ENCODE measurements at places on chromosomes 5 and 9. TPM values are rescaled to one million over a fixed set of nuclear protein-coding genes. Genes with fewer than 3 reads are reported as not detected.

Gene FAM78A
- 47.3 TPM for total RNA-seq

Gene SOX30
- 0.08 TPM for total RNA-seq

Gene AGXT2
- total RNA-seq: not detected

Gene ITGA1
- total RNA-seq: 28.4 TPM

Gene STKLD1
- not detected for total RNA-seq

Gene PHF24
- 0.11 TPM for total RNA-seq

Gene SHROOM1
- total RNA-seq: 4.9 TPM

Gene MLANA
- not detected for total RNA-seq

DNA sequence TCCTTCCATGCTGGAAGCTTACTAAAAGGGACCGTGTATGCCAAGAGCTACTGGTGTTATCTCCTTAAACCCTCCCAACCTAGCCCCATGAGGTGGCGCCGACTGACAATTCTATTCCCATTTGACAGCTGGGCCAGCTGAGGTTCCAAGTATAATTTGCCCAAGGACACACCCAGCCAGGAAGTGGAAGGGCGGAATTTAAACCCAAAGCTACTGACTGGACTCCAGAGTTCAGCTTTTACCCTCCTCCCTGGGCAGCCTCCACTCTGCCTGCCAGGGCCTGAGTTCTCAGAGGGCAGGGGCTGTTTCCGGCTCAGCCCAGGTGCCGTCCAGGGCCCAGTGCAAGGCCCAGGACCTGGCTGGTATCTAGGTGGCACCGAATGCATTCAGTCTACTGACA lies 71.8 kb downstream of the C9orf50 start:
- DNase-seq: no peak

- no peak for DNase-seq
Measured at GRCh38 chr5:27906481-27906880, 868.1 kb upstream of the CDH9 start.

DNA sequence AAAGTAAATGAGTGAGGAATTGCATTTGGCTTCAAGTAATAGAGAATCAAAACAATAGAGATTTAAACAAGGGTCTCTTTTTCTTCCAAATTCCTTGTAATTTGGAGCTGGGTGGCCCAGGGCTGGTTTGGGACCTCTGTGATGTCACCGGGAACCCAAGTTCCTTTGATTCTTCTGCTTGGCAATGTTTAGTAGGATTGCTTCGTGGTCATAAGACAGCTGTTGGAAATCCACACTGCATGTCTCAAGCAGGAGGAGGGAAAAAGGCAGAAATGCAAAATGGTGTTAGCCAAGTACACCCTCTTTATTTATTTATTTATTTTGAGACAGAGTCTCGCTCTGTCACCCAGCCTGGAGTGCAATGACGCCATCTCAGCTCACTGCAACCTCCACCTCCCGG lies 72.6 kb upstream of the IL12B start:
- no peak for DNase-seq

DNA sequence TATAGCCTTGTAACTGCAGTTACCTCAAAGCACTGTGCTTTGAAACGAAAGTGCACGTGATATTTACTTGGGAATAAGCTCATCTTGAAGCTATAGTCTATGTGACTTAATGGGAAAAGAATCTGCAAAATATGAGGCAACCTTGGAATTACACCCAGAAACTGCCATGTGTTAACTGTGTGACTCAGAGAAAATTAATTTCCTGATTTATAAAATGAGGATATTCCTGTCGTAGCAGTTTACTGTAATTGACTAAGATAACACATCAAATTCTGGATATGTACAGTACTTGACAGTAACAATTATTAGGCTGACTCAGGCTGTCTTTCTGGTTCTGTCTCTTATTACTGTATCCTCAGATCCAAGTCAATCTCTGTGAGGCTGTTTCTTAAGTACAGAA lies 1079.9 kb upstream of the ACO1 start:
- no peak for DNase-seq

- peak; percentile 17 for DNase-seq
Measured at GRCh38 chr5:127517110-127517479, 345 bp upstream of the PRRC1 start.

DNA sequence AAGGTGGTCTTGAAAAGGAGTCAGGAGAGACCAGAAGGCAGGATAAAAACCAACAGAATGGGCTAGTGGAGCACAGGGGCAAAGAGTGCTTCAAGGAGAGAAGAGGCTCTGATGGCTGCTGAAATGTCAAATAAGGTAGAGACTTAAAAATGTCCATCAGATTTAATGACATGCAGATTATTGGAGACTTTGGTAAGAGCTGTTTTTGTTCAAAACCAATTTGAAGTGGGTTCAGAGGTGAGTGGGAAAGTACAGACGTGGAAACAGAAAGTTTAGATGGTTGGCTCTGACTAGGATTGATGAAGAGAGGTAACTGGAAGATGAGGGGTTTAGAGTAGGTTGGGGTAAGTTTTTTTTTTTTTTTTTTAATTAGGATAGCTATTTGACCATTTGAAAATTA lies 14.1 kb downstream of the SLC25A46 start:
- no peak for DNase-seq

DNA sequence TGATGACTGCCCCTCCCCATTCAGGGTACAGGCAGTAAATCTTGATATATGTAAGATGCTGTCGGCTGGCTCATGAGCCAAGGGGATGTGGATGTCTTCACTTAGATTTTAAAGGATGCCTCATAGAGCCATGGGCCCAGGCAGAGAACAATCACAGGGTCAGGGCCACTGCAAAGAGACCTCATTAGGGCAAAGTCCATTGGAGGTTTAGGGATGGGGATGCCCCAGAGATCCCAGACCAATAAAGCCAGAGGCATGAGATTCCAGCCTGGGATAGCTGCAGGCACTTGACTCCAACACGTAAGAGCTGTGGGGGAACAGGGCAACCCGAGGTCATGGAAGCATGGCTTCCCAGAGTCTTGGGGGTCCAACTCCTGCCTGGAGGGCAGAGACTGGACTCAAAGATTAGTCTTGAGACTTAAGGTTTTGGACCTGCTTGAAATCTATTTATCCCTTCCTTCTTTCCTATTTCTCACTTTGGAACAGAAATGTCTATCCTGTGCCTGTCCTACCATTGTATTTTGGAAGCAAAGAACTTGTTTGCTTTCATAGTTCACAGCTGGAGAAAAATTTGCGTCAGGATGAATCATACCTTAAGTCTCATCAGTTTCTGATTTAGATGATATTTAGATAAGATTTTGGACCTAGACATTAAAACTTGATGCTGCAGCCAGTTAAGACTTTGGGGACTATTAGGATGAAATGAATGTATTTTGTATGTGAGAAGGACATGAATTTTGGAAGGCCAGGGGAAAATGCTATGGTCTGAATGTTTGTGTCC lies 101.3 kb upstream of the ADRA1B start:
- DNase-seq: no peak

GRCh38 chr5:80168388-80169028 lies 87.3 kb downstream of the SERINC5 start:
- no peak for DNase-seq

- DNase-seq: no peak
Measured at GRCh38 chr9:94904806-94905205, 178.3 kb downstream of the AOPEP start.

DNA sequence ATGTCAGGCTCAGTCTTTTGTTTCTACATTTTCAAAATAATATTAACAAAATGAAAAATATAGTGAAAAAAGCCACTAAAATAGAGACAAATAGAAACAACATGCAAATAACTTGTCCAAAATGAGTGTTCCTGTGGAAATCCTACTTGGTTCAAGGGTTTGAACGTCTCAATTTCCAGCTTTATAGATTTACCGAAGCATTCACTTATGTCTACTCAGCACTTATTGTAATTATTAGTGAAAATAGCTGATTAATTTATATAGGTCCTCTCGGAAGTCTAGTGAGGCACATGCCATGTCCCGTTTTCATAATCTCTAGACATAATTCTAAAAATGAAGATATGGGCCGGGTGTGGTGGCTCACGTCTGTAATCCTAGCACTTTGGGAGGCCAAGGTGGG lies 99.9 kb upstream of the NFIB start:
- DNase-seq: no peak

GRCh38 chr9:109913461-109913810 lies 133.4 kb downstream of the PALM2AKAP2 start:
- no peak for DNase-seq

DNA sequence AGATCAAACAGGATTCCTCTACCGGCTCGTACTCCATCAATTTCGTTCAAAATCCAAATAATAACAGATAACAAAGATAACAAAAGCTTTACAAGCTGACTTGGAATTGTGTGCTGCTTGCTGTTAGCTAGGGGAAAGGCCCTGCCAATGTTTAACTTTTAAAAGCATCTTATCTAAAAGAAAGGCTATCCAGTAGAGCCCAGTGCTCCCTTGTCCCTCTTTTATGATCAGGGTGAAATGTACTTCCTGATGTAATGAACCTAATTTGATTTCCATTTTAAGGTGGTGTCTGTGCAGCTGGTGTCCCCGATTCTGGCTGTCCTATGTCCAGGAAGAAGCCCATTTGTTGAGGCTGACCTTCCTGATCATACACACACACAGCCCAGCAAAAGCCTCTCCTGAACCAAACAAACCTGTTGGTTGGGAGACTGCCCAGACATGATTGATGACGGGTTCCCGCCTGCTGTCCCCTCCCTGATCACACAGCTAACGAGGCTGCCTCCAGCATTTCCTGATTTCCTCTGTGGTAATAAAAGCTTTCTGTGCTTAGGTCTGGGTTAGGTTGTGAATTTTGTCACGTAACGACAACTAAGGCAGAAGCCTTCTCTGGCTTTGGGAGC lies 54.1 kb downstream of the PWWP2A start:
- DNase-seq: no peak

DNA sequence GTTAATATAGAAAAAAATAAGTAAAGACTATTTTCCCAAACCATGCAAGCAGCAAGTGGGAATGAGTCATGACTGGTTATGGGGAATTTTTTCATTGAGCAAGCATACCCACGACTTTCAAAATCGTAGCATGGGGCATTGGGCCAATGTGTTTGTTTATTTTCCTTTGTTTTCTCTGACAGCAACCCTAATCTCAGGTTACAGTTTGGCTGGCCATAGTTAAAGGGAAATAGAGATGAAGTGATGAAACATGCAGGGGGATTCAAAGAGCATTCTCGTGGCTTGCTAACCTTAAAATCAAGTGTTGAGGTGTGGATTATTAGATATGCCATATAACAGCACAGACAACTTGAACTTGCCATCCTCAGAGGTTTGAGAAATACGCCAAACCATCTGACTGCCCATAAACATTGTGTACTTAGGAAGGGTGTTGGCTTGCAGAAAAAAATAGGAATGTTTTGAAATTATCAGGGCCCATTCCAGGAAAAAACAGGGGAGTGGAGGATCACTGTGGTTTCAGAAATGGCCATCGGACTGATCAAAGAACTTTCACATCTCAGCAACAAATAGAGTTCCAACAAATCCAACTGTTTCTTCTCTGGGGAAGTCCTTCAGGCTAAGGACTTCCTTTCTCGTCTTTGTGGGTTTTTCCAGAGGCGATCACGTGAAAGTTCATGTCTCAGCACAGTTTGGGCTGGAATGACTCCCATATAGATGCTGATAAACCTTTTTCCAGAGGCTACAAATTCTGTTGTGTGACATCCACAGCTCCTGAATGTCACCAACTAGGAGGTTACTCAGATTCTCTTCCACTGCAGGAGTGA lies 259.1 kb downstream of the SYK start:
- no peak for DNase-seq

DNA sequence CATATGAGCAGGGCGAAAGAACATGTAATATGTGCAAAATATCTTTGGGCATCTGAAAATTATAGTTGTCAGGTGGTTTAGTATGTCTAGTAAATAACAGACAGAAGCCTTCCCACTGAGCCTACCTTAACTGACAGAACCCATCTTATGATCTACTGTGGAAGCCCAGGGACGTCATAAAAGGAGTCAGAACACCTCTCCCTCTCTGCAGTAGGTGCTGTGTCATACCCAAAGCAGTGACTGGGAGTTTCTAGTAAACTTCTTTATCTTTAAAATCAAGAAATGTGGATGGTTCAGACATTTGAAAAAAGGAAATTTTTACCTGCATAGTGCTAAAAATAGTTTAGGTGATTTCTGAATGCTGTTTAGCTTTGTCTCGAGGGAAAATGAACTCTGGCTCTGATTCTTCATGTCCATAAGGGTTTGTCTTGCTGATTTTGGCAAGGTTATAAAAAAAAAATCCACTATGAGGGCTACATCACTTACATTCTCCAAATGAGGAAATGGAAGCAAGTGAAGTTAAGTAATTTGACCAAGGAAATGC lies 104.0 kb downstream of the NUDT12 start:
- DNase-seq: no peak

GRCh38 chr5:154385236-154385512 lies 60.6 kb upstream of the SAP30L start:
- no peak for DNase-seq

GRCh38 chr9:136174779-136175615 lies 29.9 kb downstream of the LHX3 start:
- no peak for DNase-seq

DNA sequence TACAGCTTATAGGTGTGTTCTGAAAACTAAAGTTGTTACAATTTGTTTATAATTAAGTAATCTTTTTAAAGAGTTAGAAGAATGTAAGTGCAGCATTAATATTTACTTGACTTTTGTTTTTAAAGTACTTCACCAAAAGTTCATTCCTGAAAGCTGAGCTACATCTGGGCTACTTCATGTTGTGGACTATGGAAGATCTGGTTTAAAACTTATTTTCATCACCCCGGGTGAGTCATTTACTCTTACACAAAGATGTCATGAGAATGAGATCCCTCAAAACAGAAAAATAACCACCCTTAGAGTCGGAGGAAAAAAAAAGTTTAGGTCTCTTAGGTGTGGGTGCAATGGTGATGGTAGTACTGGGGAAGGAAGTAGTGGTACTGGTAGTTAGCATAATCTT lies 5.1 kb downstream of the POU5F2 start:
- no peak for DNase-seq

DNA sequence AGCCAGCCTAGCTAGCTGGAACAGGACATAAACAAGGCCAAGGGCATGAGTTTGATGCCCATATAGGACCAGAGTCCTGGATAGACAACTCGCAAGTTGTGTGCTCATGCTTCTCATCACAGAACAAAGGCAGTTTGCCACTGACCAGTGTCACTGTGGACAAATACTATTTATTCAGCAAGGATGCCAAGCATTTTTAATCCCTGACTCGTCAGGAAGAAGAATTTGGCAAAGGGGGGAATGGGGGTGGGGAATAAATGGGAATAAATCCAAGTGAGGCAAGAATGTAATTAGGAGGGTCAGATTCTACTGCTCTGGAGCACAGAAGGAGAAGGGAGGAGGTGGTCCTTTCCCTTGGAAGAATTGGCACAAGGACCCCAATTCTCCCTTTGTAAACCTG lies 46.8 kb upstream of the ANKRD55 start:
- DNase-seq: no peak

DNA sequence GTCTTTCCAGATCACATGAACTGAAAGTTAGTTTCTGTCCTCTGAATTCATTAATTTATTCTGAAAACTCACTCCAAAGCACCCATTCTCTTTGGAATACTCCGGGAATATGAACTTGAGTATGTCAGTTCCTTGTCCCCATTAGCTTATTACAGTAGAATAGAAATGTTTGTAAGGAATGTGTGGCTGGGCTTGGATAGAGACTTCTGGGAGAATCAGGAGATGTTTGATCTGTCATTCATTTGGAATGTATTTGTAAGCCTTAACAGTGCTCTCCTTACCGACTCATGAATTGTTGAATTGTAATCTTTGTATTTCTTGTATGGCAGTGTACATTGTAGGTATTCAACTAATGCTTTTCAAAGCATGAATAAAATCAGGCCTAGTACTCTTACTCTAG lies 548.4 kb downstream of the LRRC70 start:
- DNase-seq: no peak

GRCh38 chr5:124941051-124942049 lies 194.9 kb upstream of the ZNF608 start:
- DNase-seq: no peak
